ENCODE measurements at places on chromosomes 11 and 22. TPM values are rescaled to one million over a fixed set of nuclear protein-coding genes. Genes with fewer than 3 reads are reported as not detected.

The TRPM5 gene
- total RNA-seq: not detected

The NCAPH2 gene
- total RNA-seq: 38.0 TPM

The DGAT2 gene
- 2.1 TPM for total RNA-seq

The IL10RA gene
- 0.07 TPM for total RNA-seq

The ADM2 gene
- total RNA-seq: 0.64 TPM

The ESRRA gene
- total RNA-seq: 65.2 TPM
